Activated naive CD8-positive, alpha-beta T cell treated with anti-CD3 and anti-CD28 coated beads, Interleukin-2, amount 10 ng/mL, durations not matched to agents 7 days and 5 days (primary cell): ENCODE measurements at places on chromosomes 4 and X.

DNA sequence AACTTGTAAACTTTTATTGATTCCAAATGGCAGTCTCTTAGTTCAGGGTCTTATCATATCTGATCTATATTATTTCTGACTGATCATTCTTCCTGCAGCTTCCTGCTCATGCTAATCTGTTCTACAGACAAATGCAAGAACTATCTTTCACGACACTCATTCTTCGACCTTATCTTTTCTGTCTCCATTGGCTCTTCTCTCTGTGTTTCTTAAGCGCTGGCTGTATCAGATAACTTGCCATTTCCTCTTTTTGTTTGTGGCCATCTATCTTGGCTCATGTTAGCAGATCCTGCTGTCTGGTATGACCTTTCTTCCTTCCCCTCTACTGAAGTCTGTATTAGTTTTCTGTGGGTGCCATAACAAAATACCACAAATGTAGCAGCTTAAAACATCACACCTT, 230.5 kb upstream of the PUDP start:
- no peak overlapping the region for H3K27ac ChIP-seq
- H3K4me1 ChIP-seq: no peaks in the 10 kb centered on the region
- no peaks in the 10 kb centered on the region for H3K36me3 ChIP-seq
- no peak for DNase-seq
- H3K4me3 ChIP-seq: no peak overlapping the region

DNA sequence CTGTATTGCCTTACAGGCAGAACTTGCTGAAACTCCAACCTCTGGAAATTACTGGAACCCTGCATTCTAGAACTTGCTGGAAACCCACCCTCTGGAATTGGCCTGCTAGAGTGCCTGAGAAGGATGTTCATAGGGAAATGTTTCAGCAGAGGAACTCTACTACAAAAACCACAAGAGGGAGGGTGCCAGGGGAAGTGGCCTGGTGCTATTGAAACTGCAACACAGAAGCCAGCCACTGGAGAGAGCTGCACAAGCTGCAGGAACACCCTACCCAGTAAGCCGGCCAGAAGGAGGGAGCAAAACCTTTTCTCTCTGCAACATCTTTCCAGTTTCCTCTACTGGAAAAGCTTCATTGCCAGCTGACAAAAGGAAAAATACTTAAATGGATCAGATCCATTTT, 2.5 kb upstream of the BRWD3 start:
- DNase-seq: peak; percentile 28
- H3K4me1 ChIP-seq: peaks cover 13% of the 10 kb centered on the region
- no peaks in the 10 kb centered on the region for H3K27me3 ChIP-seq

DNA sequence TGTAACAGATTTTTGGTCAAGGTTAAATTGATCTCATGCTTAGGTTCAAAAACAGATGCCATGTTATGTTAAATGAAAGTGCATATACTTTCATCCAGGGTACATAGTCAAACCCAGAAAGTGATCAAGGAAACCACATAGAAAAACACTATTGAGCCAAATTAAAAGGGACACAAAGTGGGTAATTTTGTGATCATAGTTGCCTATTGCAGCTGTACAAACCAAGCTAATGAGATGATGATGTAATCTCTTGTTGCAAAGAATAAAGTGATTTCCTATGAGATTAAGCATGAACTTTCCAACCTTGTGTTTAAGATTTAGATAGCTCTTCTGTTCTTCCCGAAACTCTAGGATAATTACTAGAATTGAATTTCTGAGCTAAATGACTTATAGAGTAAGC, 20.2 kb upstream of the LIMCH1 start:
- H3K27me3 ChIP-seq: no peaks in the 10 kb centered on the region
- no peaks in the 10 kb centered on the region for H3K4me1 ChIP-seq
- H3K36me3 ChIP-seq: no peaks in the 10 kb centered on the region

DNA sequence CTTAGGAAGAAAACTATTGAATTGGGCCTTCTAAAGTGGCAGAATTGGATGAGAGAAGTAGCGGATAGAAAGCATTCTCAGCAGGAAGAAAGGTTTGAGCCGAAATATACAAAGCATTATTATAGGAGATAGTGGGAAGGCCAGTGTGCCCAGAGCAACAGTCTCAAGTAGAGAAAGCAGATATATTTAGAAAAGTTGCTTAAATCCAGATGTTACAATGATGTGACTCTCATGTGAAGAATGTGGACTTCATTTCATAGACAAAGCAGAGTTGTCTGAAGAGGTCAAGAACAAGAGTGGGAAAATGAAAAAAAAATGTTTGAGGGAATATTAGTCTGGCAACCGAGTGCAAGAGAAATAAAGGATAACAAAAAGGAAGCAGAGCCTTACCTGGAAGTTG, 66.9 kb downstream of the SYNPO2 start:
- no peaks in the 10 kb centered on the region for H3K4me1 ChIP-seq
- H3K4me3 ChIP-seq: no peak overlapping the region
- no peak overlapping the region for H3K27ac ChIP-seq
- H3K27me3 ChIP-seq: peaks cover 2% of the 10 kb centered on the region

DNA sequence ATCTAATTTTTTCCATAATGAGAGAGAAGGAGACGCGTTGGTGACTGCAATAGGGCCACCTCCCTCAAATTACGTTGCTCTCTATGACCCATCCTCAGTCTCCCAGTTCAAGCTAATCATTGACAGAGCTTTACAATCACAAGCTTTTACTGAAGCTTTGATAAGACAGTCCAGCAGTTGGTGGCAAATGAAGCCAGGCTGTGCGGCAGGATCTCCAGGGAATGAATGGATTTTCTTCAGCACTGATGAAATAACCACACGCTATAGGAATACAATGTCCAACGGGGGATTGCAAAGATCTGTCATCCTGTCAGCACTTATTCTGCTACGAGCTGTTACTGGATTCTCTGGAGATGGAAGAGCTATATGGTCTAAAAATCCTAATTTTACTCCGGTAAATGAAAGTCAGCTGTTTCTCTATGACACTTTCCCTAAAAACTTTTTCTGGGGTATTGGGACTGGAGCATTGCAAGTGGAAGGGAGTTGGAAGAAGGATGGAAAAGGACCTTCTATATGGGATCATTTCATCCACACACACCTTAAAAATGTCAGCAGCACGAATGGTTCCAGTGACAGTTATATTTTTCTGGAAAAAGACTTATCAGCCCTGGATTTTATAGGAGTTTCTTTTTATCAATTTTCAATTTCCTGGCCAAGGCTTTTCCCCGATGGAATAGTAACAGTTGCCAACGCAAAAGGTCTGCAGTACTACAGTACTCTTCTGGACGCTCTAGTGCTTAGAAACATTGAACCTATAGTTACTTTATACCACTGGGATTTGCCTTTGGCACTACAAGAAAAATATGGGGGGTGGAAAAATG, at the start of gene KLB:
Gene KLB (plus strand): TSS at position 168 of the 821 bp plus-strand sequence. CDS start 20 bp downstream, at position 188.
- no peaks in the 10 kb centered on the region for H3K36me3 ChIP-seq
- no peak within 1 kb of the TSS for H3K27ac ChIP-seq
- H3K27me3 ChIP-seq: peaks cover 5% of the 10 kb centered on the region
- no peaks in the 10 kb centered on the region for H3K4me1 ChIP-seq
- DNase-seq: no peak

- no peak for DNase-seq
- no peaks in the 10 kb centered on the region for H3K36me3 ChIP-seq
- H3K4me1 ChIP-seq: no peaks in the 10 kb centered on the region
- H3K4me3 ChIP-seq: no peak overlapping the region
These were observed 633.4 kb upstream of the AADAT start for GRCh38 chr4:170723171-170723570.

GRCh38 chrX:137424679-137425078, 141.2 kb upstream of the ZIC3 start:
- no peaks in the 10 kb centered on the region for H3K36me3 ChIP-seq
- no peak overlapping the region for H3K4me3 ChIP-seq
- no peak for DNase-seq
- peaks cover 2% of the 10 kb centered on the region for H3K4me1 ChIP-seq

GRCh38 chr4:7912826-7913225, 26.8 kb downstream of the AFAP1 start:
- DNase-seq: no peak
- no peak overlapping the region for H3K4me3 ChIP-seq
- H3K4me1 ChIP-seq: peaks cover 12% of the 10 kb centered on the region
- peaks cover 4% of the 10 kb centered on the region for H3K36me3 ChIP-seq
- no peaks in the 10 kb centered on the region for H3K27me3 ChIP-seq

DNA sequence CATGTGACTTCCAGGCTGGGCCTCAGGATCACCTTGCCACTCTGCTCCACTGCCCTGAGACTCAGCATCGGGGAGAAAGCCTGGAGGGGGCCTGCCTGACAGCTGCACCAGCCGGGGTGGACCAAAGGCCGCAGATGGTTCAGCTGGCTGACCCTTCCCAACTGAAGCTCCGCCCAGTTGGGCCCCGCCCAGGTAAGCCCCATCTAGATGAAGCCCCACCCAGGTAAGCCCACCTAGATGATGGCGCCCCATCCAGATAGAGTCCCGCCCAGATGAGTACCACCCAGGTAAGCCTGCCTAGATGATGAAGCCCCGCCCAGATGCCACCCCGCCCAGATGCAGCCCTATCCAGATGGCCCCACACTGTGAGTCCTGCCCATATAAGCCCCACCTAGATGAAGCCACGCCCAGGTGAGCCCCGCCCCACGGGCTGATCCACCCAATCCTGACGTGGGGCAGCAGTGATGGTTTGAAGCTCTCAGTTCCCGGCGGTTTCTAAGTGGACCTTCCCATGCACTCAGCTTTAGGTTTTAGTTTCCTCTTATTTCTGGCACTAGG, 10.0 kb downstream of the ZFYVE28 start:
- no peaks in the 10 kb centered on the region for H3K36me3 ChIP-seq
- no peak for DNase-seq
- peaks cover 18% of the 10 kb centered on the region for H3K27me3 ChIP-seq
- H3K4me1 ChIP-seq: peaks cover 18% of the 10 kb centered on the region
- H3K27ac ChIP-seq: no peak overlapping the region

GRCh38 chr4:145266881-145267280, 86.5 kb upstream of the OTUD4 start:
- H3K4me1 ChIP-seq: no peaks in the 10 kb centered on the region
- H3K36me3 ChIP-seq: no peaks in the 10 kb centered on the region
- DNase-seq: no peak
- H3K27me3 ChIP-seq: no peaks in the 10 kb centered on the region
- H3K27ac ChIP-seq: no peak overlapping the region
- H3K4me3 ChIP-seq: no peak overlapping the region

DNA sequence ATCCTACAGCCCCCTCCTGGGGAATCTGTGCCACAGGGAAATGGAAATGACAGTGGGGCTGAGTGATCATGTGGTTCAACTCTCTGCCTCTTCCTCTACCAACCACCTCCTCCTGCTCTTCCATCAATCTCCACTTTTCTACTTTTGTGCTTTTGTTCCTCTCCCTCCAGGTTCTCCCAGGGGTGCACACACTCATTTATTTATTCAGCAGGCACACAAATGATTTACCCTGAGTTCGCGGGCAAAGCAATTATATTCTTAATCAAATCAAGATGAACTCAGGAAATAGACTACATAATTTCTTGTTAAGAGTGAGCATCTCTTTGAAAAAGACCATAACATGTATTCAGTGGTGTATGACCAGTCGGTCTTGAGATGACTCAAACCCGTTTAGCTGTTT, 69.2 kb downstream of the VCX3A start:
- H3K27me3 ChIP-seq: no peaks in the 10 kb centered on the region
- no peak overlapping the region for H3K4me3 ChIP-seq
- no peaks in the 10 kb centered on the region for H3K4me1 ChIP-seq
- H3K36me3 ChIP-seq: no peaks in the 10 kb centered on the region
- DNase-seq: no peak

- no peaks in the 10 kb centered on the region for H3K4me1 ChIP-seq
- H3K36me3 ChIP-seq: no peaks in the 10 kb centered on the region
- H3K27ac ChIP-seq: no peak overlapping the region
- H3K4me3 ChIP-seq: no peak overlapping the region
- no peak for DNase-seq
- no peaks in the 10 kb centered on the region for H3K27me3 ChIP-seq
These were observed 1952.2 kb downstream of the PCDH7 start for GRCh38 chr4:32672359-32672758.

DNA sequence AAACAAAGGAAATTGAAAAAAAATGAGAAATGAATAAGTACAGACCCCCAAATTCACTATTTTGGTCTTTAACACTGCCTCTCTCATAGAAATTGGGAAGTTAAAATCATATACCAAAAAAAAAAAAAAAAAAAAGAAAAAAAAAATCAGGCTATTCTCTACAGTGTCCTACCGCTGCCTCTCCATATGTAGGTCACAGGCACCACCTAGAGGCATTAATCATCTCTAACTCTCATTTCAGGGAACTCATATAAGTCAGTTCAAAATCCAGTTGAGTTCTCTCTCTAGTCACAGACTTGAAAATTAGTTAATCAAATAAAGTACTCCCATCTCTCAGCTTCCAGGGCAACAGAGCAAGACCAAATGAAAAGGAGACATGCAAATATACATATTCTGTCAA, 47.9 kb downstream of the COX18 start:
- H3K27me3 ChIP-seq: peaks cover 9% of the 10 kb centered on the region
- DNase-seq: no peak
- no peak overlapping the region for H3K4me3 ChIP-seq
- no peaks in the 10 kb centered on the region for H3K36me3 ChIP-seq
- peaks cover 3% of the 10 kb centered on the region for H3K4me1 ChIP-seq

GRCh38 chr4:138670681-138671080, 344.9 kb upstream of the NOCT start:
- H3K27me3 ChIP-seq: no peaks in the 10 kb centered on the region
- no peak for DNase-seq
- no peak overlapping the region for H3K4me3 ChIP-seq

GRCh38 chr4:5891563-5892322, 1.1 kb downstream of the CRMP1 start:
- H3K27ac ChIP-seq: no peak overlapping the region
- peaks cover 50% of the 10 kb centered on the region for H3K27me3 ChIP-seq
- peaks cover 2% of the 10 kb centered on the region for H3K4me1 ChIP-seq
- H3K36me3 ChIP-seq: peaks cover 1% of the 10 kb centered on the region
- DNase-seq: no peak
- no peak overlapping the region for H3K4me3 ChIP-seq

DNA sequence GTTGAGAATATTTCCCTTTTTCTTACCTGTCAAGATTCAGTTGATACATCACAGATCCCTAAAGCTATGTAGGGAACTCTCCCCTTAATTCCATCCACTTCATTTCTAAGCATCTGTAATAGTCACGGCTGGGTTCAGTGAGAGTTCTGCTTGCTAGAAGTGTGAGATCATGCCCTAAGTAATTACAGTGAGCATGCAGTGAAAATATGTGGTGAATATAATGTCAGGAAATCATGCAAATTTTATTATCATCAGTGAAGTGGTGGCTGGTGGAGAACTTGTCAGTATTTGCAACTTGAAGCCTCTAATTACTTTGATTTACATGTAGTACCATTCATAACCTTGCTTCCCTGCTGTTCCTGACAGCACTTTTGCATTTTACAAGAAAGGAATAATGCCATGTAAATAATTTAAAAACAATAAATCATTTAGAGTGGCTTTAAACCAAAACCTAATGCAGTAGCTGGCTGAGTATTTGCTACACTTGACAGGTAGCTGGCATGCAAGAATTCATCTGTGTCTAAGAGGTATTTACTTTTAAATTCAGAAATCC, 28.3 kb upstream of the CFAP299 start:
- no peak overlapping the region for H3K4me3 ChIP-seq
- no peaks in the 10 kb centered on the region for H3K36me3 ChIP-seq
- H3K4me1 ChIP-seq: no peaks in the 10 kb centered on the region
- H3K27me3 ChIP-seq: peaks cover 14% of the 10 kb centered on the region

DNA sequence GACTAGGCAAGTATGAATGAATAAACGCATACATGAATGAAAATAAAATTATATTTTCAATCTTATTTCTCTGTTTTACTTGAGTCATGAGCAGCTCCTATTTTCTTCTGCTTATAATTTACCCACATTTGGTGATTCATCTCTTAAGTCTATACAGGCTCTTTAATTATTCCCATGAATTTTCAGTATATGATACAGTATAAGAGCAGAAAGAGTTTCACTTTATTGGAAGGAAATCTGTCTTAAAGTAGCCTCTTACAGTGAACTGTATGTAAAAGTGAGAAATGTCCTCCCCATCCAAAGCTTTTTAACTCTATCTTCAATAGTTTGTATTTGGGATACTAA, 50.8 kb downstream of the TMEM165 start:
- peaks cover 8% of the 10 kb centered on the region for H3K4me1 ChIP-seq
- DNase-seq: no peak
- H3K36me3 ChIP-seq: peaks cover 21% of the 10 kb centered on the region
- H3K4me3 ChIP-seq: no peak overlapping the region
